Brain (organoid and tissue), 16 donors: ENCODE measurements at places on chromosomes 7 and 10.

DNA sequence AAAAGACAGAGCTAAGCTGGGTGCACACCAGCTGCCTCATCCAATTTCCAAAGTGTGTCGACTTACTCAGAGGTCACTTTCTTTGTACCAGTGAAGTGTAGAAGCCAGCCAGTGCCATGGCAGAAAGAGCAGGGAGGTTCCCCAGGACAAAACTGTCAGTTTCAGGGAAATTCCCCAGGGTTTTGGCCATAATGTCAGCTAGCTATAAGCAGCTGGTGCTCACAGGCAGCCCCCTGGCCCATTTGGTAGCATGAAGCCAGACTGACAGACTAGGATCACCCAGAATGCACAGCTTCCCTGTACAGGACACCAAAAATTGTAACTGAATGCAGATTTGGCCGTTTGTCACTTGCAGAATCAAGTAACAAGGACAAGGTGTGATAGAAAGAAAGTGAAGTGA, 28.6 kb downstream of the MRPL32 start:
- DNase-seq, result no peak

DNA sequence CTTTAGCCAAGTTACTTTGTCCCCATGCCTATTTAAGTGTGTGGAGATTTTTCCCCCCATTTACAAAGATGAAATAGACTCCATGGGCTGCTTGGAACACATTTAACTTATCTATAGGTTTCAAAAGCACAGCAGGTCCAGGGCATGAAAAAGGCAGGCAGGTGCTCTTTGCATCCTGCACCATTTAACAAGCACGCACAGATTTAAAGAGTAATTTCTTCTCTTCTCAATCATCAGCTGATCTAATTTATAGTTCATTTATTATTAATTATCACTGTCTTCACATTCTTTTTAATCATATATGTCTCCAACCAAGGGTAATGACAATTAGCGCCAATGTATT, 156.8 kb downstream of the CACNA2D1 start:
- peak; percentile 28 for DNase-seq

- no peak for DNase-seq
Measured at GRCh38 chr10:114957122-114957521, 19.1 kb downstream of the TRUB1 start.

DNA sequence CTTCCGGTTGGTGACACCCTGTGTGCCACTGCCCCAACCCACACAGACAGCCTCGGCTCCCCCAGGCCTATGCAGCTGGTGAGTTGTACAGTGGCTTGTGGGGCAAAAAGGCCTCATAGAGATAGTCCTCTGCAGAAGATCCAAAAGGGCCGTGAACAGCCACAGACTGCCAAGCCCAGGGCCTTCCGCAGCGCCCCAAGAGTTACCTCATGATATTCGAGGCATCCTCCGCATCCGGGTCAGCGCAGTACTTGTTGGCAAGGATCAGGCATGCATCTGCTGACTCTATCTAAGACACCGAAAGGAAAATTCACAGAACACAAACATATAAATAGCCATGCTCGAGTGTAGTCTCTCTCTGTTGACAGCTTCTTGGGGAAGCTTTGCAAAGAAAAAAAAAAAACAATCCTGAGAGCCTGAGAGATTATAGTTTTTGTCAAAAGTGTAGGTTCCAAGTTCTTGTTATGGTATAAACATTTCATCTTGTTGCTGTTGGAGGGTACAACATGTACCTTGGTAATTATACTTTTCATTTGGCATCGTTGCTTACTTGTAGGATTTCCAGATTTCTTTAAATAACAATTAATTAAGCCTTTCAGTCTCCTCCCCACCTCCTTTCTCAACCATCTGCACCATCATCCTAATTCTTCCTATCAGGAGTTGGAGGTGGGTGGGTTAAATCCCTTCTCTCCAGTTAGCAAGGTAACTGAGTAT, 553.0 kb downstream of the KCNMA1 start:
- peak; percentile 64 for DNase-seq

- no peak for DNase-seq
Measured at GRCh38 chr10:35533565-35533964, 71.6 kb upstream of the GJD4 start.

DNA sequence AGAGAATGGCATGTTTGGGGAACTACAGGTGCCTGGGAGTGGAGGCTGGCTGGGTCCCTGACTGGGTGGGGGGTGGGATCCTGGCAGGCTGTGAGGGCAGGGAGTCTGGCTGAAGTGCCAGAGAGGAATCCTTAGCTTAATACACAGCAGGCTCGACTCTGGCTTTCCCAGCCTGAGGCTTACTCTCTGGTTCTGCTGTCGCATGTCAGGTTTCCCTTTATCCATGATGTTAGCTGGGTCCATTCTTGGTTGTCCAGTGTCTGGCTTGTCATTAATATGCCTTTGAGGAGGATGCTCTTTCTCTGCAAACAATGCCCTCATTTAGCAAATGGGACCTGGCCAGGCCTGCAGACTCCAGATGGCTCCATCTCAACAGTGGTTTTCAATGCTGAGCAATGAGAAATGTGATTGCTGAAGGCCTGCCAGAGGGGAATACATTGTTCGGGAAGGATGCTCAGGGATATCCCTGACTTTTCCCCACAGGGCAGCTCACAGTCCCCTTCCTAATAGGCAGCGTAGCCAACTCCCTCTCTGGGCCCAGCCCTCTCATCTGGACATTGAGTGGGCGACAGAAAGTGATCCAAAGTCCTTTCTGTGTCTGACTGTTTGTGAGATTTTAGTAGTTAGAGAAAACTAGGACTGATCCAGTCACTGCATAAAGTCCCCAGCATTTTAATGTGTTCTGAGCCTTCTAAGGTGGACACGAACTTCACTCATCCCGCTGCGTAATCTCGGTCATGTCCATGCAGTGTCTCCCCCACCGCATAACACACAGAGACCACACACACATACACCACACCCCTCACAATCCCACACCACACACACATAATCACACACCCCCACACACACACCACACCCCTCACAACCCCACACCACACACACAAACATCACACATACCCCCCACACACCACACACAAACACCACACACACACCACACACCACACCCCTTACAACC, 124.9 kb downstream of the ANLN start:
- DNase-seq, result peak; percentile 74

DNA sequence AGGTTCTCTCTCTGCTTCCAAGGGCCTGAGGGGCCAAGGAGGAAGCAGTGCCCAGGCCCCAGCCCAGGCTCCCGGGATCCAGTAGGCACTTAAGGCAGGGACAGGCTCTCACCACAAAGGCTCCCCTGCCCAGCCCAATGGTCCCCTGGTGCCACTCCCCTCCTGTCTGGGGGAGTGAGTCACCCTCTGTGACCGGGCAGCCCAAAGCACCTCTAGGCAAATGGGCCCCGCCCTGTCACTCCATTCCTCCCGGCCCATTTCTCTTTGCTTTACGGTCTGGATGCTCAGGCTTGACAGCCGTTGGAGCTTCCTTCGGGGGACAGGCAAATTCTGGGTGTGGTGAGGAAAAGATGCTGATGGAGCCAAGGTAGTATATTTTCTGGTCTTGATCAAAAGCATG, at the start of gene CALHM3:
Gene CALHM3 (minus strand): TSS at position 106 of the 400 bp plus-strand sequence. CDS start 208 bp downstream, outside the sequence.
- DNase-seq, result no peak

DNA sequence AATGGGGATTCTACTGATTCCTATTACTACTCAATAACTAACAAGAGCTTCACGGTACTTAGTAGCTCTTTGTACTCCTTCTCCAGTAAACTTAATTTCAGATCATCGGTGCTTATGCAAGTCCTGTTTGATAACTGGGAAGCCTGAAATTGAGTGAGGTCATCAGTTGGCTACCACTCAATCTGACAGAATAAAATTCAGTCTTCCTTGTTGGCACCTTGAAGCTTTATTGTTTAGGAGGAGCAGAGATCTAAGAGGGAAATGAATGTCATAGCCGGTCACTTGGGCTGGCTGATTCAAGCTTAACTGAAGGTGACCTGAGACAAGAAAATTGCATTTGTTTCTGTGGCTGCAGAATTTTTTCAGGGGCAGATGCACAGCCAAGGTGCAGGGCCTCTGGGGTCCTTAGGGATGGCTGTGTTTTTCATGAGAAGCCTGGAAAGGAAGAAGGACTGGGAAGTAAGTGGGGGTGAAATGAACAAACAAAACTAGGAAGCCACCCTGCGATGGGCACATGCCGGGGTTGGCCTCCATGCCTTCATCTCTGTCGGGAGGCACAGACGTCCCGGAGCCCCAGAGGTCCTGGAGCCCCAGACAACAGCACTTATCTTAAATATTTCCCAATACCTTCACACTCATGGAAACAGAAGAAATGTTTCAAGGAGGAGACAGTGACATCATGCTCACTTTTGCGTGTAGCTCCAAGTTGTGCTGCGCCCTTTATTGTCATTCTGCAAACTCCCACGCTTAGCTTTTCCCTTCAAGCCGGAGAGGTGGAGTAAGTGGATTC, 85.0 kb upstream of the KIF5B start:
- no peak for DNase-seq

DNA sequence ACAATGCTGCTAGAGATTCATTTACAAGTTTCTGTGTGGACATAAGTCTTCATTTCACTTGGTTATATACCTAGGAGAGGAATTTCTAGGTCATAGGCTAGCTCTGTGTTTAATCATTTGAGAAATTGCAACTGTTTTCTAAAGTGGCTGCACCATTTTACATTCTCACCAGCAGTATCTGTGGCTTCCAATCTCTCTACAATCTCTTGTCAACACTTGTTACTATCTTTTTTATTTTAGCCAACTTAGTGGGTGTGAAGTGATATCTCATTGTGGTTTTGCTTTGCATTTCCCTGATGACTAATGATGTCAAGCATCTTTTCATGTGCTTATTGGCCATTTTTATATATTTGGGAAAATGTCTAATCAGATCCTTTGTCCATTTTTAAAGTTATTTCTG, 53.0 kb upstream of the DRGX start:
- DNase-seq, result no peak

GRCh38 chr10:29723726-29724125, 89.0 kb upstream of the SVIL start:
- no peak for DNase-seq

DNA sequence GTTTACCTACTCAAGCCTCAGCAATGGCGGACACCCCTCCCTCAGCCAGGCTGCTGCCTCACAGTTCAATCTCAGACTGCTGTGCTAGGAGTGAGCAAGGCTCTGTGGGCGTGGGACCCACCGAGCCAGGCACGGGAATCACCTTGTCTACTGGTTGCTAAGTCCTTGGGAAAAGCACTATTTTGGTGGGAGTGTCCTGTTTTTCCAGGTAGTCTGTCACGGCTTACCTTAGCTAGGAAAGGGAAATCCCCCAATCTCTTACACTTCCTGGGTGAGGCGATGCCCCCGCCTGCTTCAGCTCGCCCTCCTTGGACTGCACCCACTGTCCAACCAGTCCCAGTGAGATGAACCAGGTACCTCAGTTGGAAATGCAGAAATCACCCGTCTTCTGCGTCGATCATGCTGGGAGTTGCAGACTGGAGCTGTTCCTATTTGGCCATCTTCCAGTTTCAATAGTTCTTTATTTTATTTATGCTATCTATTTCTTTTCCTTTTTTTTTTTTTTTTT, at the start of gene HYAL4:
Gene HYAL4 (plus strand): TSS at position 458 of the 508 bp plus-strand sequence. CDS start 23,105 bp downstream, outside the sequence.
- DNase-seq, result no peak

DNA sequence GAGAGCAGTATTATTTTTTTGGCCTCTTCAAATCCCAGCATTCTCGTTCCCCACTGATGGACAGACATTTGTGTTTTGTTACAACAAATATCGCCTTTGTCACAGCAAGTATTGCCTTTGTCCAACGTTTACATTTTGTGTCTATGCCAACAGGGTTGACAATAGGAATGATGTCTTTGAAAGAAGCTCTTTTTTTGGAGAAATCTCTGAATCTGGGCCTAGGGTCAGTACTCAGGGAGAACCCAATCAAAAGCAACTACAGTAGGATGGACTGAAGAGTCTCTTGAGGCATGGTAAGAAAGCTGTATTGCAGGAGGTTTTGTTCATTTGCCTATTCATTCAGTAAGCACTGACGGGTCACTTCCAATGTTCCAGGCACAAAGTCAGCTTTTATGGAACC, 57.7 kb upstream of the KLF14 start:
- peak; percentile 1 for DNase-seq

DNA sequence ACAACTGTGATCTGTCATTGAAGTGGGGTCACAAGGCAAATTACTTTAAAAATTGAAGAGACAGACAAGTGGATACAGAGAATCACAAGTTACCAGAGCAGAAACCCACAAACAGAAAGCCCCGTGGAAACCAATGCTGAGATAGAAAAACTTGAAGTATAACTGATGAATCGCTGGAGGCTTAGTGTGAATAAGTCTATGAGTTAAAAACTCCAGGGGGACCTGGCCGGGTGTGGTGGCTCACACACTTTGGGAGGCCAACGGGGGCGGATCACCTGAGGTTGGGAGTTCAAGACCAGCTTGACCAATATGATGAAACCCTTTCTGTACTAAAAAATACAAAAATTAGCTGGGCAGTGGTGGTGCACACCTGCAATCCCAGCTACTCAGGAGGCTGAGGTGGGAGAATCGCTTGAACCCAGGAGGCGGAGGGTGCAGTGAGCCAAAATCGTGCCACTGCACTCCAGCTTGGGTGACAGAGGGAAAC, 69.7 kb upstream of the ZNRF2 start:
- DNase-seq, result no peak

DNA sequence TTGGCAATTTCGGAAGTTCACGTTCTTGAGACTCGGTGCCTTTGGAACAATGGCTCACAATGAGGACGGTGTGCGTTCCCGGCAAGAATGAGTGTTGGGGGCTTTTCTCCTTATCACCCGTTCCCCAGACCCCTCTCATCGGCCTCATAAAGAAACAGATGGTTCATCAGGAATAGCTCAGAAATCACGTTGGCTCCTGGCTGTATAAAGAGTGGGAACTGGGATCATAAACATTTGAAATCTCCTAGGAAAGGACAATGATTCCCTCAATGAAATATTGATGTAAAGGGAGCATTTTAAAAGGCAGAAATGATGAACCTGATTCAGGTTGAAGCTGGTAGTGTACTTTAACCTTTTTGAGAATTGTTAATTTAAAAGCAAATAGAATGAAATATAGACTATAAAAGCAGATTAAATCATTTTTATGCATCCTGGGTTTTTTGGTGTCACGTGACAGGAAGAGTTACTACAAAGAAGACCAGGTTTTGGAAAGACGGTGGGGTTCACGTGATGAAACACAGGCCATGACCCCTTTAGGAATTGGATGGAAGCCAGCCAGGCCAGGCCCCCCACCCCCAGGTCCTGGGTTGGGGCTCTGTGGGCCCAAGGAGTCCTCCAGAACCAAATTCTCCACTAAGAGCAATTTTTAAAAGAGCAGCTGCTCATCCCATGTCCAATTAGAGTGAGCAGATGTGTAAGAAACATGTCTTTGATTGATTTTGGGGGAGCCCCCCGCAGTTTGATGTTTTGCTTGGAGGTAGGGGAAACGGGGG, 63.0 kb downstream of the CUX1 start:
- DNase-seq, result no peak

GRCh38 chr7:47227762-47228177, 354.1 kb downstream of the TNS3 start:
- DNase-seq, result no peak

- DNase-seq, result no peak
Measured at GRCh38 chr7:52325237-52325636, 710.2 kb upstream of the POM121L12 start.

GRCh38 chr10:634256-634655, 55.2 kb downstream of the DIP2C start:
- no peak for DNase-seq
